CD8-positive, alpha-beta memory T cell (primary cell): ENCODE measurements at places on chromosomes 7 and 10. TPM values are rescaled to one million over a fixed set of nuclear protein-coding genes. Genes with fewer than 3 reads are reported as not detected.
A peak's percentile ranks its signal among the peaks of the same experiment; 100 is the strongest.

DNA sequence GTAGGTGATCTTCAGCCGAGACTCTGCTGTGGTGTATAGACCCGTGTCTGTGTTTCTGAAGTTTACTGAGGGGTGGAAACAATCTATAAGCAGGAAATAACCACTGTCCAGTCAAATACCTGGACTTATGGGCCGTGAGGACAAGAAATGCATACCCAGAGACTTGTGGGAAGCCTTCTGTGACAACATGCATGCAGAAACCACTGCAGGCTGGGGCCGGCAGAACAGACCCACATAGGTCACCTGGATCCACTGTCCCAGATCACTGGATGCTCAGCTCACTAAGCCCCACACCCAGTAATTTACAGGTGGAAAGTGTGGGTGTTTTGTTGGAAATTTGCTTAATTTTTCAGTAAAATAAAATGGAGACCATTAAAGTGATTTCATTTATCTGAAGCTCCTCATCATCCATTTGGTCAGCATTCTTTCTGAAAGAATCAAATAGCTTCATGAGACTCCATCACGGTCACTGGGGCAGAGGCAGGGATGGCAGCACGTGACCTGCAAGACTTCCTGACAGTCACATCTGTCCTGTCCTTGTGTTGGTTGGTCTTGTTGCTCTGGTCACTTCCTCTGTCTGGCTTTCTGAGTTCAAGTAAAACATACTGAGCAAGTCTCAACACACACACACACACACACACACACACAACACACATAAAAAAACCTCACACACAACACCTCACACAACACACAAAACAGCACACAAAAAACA lies 108.3 kb downstream of the TNS3 start:
- H3K36me3 ChIP-seq = no peaks in the 10 kb centered on the region
- no peak overlapping the region for H3K27ac ChIP-seq
- no peak for DNase-seq
- no peak overlapping the region for H3K4me3 ChIP-seq
- H3K4me1 ChIP-seq = no peaks in the 10 kb centered on the region
- no peaks in the 10 kb centered on the region for H3K27me3 ChIP-seq

GRCh38 chr10:124228471-124228870 lies 135.1 kb upstream of the CHST15 start:
- DNase-seq = no peak
- H3K4me3 ChIP-seq = no peak overlapping the region
- no peaks in the 10 kb centered on the region for H3K36me3 ChIP-seq
- no peaks in the 10 kb centered on the region for H3K4me1 ChIP-seq
- no peak overlapping the region for H3K27ac ChIP-seq
- H3K27me3 ChIP-seq = no peaks in the 10 kb centered on the region

GRCh38 chr10:84879991-84880390 lies 551.6 kb downstream of the CCSER2 start:
- no peaks in the 10 kb centered on the region for H3K4me1 ChIP-seq
- no peak overlapping the region for H3K4me3 ChIP-seq
- H3K27ac ChIP-seq = no peak overlapping the region

- no peak overlapping the region for H3K27ac ChIP-seq
- H3K4me1 ChIP-seq = peaks cover 11% of the 10 kb centered on the region
- no peak overlapping the region for H3K4me3 ChIP-seq
- no peak for DNase-seq
- no peaks in the 10 kb centered on the region for H3K36me3 ChIP-seq
- no peaks in the 10 kb centered on the region for H3K27me3 ChIP-seq
These were observed 3.6 kb downstream of the C10orf67 start for GRCh38 chr10:23341004-23341403.

GRCh38 chr7:149569726-149570422 lies 72.3 kb upstream of the ZNF746 start:
- no peak for DNase-seq
- H3K4me1 ChIP-seq = no peaks in the 10 kb centered on the region
- no peaks in the 10 kb centered on the region for H3K27me3 ChIP-seq
- H3K4me3 ChIP-seq = no peak overlapping the region
- no peak overlapping the region for H3K27ac ChIP-seq

DNA sequence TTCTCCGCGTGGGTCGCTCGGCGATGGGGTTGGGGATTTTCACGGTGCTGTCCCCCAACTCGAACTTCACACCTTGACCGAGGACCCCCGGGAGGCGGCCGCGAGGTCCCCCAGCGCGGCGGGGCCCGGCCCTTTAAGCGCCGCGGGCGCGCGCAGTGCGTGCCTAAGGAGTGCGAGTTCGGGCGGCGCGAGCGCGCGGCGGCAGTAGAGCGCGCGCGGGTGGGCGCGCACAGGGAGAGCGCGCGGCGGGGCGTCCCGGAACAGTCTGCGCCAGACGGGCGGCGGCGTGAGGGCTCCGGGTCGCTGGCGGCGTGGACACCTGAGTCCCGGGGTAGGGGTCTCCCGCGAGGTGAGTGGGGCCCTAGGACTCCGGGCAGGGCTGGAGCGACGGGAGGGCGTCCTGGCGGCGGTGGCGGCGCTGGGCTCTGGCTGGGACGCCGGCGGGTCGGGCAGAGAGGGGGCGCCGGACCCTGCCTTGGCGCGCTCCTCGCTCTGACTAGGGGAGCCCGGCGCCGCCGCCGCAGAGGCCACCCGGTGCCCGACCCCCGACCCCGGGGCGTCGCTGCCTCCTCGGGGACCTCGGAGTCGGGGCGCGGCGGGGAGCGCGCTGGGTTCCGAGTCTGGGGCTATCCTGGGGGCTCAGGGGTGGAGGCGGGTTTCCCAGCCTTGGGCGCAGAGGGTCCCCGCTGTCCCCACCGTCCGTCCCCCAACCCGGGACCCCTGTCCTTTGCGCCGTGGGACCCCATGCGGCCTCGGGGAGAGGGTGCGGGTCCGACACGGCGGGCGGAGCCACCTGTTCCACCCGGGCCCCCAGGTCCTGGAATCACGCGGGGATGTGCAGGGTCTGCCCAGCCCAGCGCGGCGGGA lies at the start of gene PROSER2:
Gene PROSER2, plus strand, starts transcription at position 235 of the 867 bp plus-strand sequence. CDS start 28,722 bp downstream, outside the sequence.
- DNase-seq = peak; percentile 10
- no peak within 1 kb of the TSS for H3K27ac ChIP-seq
- no peaks in the 10 kb centered on the region for H3K27me3 ChIP-seq
- no peaks in the 10 kb centered on the region for H3K36me3 ChIP-seq

GRCh38 chr7:133344275-133344674 lies 91.4 kb downstream of the EXOC4 start:
- H3K4me1 ChIP-seq = no peaks in the 10 kb centered on the region
- DNase-seq = no peak
- H3K27me3 ChIP-seq = no peaks in the 10 kb centered on the region
- no peak overlapping the region for H3K4me3 ChIP-seq
- H3K36me3 ChIP-seq = no peaks in the 10 kb centered on the region

The NRCAM gene
- 0.27 TPM for total RNA-seq

The NPC1L1 gene
- not detected for total RNA-seq

The SHH gene
- not detected for total RNA-seq

The CDC14C gene
- not detected for total RNA-seq

The ZPBP gene
- total RNA-seq = not detected

The MUC3A gene
- not detected for total RNA-seq
